HTR-8/SVneo (cell line): ENCODE measurements at places on chromosomes 3 and 15.

DNA sequence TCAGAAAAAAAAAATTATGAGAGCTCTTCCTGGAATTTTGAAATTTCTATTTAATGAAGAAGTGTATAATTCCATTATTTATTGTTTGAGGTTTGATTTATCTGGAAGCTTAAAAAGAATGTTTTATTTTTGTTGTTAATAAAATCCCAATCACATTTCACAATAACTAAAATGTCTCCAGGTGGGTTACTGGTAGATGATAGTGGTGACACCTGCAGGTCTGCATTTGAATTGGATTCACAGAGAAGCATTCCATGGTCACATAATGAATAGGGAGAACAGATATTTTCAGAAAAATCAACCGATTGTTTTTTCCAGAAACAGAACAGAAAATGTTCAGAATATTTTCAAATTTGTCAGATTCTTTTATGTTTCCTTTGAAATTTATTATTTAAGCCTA lies 48.3 kb downstream of the ASB7 start:
- no peak for DNase-seq

DNA sequence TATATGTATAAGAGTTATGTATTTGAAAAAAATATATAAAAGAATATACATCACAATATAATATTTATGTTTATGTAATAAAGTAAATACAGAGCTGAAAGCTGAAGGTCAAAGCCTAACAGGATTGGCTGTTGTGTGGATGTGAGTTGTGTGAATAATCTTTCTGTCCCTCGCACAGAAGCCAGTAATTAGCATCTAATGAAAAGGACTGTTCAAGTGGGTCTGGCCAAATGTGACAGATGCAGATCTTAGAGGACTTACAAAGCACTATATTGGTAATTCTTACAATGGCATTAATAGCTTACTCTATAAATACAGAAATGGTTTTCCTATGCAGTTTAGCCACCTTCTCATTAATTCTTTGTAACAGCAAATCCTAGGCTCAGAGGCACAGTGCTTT lies 2.4 kb downstream of the MKRN3 start:
- DNase-seq, result no peak

DNA sequence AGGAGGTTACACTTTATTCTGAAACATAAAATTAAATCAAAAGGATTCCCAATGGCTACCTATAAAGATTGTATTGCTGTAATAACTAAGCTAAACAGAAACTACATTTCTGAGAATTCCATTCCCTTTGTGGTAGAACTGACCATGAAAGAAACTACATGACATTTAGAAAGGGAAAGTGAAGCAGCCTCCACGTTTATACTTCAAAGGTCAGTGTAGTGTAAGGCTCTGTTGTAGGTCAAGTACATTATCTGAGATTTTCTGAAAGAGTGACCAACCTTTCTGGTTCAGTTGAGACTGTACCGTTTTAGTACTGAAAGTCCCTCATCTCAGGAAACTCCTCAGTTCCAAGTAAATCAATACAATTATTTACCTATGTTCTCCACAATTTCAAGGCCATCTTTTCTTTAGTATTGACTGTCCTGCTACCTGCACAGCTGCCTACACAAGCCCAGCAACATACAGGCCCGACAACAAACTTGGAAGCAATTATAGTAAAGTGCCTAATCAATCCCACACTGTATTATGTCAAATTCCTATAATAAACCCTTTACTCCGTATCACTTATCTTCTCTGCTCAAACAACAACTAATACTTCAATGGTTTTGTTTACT lies 343.0 kb downstream of the PLOD2 start:
- no peak for DNase-seq

GRCh38 chr3:12974819-12975218 lies 98.4 kb downstream of the IQSEC1 start:
- DNase-seq, result no peak
